Urothelium cell line (cell line): ENCODE measurements at places on chromosomes 16 and 17.

DNA sequence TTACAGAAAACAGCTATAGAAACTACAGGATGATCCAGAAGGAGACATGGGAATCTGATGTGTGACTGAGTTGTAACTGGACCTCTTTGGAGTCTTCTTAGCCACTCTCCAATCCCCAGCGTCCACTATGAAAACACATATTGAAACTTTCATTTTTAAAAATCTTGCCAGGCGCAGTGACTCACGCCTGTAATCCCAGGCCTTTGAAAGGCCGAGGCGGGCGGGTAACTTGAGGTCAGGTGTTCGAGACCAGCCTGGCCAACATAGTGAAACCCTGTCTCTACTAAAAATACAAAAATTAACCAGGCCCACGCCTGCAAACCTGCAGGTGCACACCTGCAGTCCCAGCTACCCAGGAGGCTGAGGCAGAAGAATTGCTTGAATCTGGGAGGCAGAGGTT lies 53.3 kb downstream of the HIC1 start:
- DNase-seq: no peak

- no peak for DNase-seq
These were observed 59.1 kb downstream of the OTOA start for GRCh38 chr16:21722771-21723455.

GRCh38 chr17:74317071-74317470 lies 9.0 kb upstream of the KIF19 start:
- DNase-seq: no peak

GRCh38 chr17:50647187-50647586 lies 12.5 kb downstream of the ABCC3 start:
- DNase-seq: no peak

DNA sequence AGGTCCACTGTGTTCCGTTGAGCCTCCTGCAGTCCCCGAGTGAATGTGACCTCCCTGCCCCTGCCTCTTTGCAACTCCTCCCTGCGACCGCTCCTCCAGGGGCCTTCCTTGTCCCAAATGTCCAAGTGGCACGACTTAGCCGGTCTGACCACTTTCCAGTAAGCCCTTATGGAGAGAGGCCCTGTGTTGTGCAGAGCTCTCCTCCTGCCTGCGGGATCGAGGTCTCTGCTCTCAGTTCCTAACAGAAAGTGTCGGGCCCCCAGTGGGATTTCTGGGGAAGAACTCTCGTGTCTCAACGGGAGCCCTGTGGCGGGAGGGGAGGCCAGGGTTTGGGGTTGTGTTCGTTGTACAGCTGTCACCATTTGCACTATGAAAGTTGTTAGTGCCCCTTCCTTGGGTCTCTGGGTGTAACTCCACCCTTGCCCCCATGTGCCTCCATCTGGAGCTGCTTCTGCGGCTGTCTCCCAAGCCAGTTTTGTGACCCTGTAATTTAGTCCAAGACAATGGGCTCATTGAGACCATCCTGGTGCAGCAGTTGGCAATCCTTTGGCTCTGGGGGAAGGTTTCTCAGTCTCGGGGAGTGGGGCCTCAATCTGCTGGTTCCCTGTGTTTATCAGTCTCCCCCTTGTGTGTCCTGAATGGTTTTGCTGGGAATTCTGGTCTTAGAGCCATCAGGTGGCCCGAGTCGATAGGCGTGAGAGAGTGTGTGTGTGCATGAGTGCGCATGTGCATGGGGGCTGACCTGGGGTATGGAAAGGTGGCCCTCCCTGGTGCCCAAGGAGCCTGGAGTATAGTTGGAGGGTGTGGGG lies 234.5 kb downstream of the SEC14L1 start:
- DNase-seq: no peak

DNA sequence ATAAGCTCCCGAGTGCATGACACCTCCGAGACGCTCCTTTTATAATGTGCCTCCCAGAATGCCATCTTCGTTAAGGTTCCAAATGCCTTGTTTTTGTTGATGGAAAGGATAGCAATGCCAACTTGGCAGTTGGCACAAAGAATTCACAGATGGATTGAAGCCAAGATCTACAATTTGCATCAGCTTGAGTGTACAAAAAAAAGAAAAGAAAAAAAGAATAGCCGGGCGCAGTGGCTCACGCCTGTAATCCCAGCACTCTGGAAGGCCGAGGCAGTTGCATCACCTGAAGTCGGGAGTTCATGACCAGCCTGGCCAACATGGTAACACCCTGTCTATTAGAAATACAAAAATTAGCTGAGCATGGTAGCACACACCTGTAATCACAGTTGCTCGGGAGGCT lies 7.6 kb downstream of the TBC1D16 start:
- no peak for DNase-seq

DNA sequence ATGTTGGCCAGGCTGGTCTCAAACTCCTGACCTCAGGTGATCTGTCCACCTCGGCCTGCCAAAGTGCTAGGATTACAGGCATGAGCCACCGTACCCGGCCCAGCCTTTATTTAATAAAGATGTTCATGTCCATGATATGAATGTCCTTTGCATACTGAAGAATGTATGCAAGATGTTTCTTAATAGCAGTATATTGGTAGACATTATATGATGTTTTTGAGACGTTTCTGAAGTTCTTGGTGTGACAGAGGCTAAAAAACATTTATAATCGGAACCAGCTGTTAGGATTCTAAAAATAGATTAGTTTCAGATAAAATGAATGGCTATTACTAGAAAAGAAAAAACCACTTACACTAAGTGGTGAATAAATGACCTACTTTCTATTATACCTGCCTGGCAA lies 11.8 kb downstream of the PDZD9 start:
- DNase-seq: no peak

DNA sequence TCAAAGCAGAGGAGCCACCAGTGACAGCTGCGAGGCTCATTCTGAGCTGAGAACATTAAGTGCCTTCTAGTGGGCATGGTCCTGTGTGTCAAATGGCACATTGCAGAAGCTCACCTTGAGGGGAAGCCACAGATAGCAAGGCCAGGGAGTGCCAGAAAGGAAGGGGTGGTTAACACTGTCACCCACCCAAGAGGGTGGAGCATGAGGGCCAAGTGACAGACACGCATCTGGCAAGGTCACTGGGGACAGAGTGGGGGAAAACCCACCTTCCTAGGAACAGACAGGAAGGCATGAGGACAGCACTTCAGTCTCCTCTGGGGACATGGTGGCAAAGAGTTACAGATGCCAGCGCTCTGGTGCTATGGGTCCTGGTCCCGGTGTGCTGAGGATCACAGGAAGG lies 22.1 kb downstream of the NUBP1 start:
- DNase-seq: no peak

GRCh38 chr16:23186171-23186570 lies 3.6 kb downstream of the SCNN1G start:
- DNase-seq: no peak

- DNase-seq: no peak
These were observed 109.5 kb upstream of the SIAH1 start for GRCh38 chr16:48494742-48495141.

DNA sequence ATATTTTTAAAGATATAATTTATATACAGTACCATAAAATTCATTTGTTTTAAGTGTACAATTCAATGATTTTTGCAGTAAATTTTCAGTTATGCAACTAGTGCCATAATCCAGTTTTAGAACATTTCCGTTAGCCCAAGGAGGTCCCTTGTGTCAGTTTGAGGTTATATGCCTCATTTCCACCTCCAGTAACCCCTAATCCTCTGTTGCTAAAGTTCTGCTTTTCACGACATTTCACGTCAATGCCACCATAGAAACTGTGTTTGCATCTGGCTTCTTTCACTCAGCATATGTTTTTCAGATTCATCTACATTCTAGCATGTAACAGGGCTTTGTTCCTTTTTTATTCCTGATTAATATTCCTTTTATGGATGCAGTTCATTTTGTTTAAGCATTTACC lies 42.4 kb upstream of the NUDT7 start:
- DNase-seq: no peak

DNA sequence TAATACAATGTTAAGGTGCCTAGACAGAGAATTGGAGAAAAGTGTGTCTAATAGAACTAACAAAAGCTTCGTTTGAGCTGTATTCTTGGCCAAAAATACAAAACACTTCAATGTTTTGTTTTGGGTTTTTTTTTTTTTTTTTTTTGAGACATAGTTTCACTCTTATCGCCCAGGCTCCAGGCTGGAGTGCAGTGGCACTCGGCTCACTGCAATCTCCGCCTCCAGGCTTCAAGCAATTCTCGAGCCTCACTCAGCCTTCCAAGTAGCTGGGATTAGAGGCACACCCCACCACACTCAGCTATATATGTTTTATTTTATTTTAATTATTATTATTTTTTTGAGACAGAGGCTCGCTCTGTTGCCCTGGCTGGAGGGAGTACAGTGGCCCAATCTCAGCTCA lies 38.3 kb upstream of the CARMIL2 start:
- no peak for DNase-seq

DNA sequence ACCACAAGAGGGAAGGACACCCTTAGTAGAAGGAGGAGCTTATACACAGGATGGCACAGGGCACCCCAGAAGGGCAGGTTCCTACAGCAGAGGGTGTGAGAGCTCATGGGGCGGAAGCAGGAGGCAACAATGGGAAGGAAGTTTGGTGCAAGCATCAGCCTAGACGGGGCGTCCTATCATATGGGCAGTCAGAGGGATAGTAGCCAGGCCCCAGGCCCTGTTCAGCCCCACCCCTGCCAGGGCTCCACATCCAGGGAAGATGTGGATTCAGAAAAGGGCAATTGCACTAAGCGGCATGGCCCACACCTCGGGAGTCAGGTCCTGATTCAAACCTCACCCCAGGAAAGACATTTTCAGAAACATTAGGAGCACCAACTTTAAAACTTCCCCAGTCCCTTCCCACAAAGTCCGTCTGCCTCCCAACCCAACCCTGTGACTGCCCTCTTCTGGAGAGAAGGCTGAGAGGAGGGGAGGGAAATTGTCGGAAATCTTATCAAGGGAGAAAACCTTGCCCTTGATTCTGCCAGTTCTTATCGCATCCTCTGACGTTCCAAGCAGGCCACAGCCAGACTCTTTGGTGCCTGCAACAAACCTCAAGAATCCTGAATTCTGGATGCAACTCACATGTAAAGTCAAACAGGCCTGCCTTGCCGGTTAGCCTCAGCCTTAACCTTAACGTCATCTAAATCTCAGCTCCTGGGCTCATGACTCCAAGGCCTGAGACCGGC lies 198.8 kb upstream of the CDH5 start:
- no peak for DNase-seq

- no peak for DNase-seq
These were observed 16.0 kb downstream of the MRC2 start for GRCh38 chr17:62643496-62643895.

GRCh38 chr17:67359960-67360791 lies 6.2 kb downstream of the PSMD12 start:
- DNase-seq: peak; percentile 17

DNA sequence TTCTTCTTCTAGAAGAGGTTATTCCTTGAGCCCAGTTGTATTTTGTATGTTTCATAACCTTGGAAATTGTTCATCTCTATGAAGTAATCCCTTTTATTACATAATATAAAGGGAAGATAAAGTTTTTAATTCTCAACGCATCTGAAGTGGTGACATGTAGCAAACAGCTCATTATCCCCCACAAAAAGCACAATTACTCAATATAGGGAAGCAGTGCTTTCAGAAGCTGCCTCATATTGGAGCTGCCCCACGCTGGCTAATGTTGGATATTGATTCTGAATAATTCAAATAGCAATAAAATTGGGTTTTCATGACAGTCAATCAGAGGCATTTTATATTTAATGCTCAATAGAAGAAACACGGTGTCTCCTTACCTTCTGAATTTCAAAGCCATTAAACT lies 604.3 kb upstream of the RBFOX1 start:
- DNase-seq: no peak

DNA sequence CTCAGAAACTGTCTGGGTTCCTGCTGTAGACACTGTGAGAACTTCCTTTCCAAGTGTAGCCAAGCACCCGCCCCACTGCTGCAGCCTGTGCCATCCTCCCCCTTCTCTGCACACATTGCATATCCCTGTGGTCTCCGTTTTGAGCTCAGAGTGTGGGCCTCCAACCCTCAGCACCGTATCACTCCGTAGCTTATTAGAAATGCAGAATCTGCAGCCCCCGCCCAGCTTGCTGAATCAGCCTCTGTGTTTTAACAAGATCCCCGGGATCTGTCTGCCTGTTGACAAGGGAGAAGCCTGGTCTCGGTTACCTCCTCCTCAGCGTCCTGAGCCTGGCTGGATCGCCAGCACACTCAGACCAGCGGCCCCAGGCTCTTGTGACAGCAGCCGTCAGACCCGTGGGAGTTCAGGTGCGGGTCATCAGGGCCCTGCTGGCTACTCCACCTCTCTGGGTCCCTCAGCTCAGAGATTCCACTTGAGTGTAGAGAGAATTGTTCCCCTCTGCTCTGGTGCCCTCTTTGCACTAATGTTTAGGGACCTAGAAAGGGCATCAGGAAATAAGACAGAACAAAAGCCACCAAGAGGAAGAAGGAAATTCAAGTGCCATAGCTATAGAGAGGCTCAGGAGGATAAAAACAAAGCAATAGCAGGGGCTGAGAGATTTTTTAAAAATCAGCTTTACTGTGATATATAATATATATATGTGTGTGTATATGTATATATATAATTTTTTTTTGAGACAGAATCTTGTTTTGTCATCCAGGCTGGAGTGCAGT lies 92.3 kb downstream of the PITPNC1 start:
- DNase-seq: no peak

GRCh38 chr17:77497578-77497934 lies 356.8 kb downstream of the SEC14L1 start:
- DNase-seq: no peak

- no peak for DNase-seq
These were observed 777.6 kb downstream of the KCNJ18 start for GRCh38 chr17:22469941-22470340.

GRCh38 chr17:7356756-7357155 lies 1.8 kb downstream of the TMEM95 start:
- no peak for DNase-seq

- peak; percentile 38 for DNase-seq
These were observed 1.4 kb downstream of the TRAF4 start for GRCh38 chr17:28744972-28745785.

DNA sequence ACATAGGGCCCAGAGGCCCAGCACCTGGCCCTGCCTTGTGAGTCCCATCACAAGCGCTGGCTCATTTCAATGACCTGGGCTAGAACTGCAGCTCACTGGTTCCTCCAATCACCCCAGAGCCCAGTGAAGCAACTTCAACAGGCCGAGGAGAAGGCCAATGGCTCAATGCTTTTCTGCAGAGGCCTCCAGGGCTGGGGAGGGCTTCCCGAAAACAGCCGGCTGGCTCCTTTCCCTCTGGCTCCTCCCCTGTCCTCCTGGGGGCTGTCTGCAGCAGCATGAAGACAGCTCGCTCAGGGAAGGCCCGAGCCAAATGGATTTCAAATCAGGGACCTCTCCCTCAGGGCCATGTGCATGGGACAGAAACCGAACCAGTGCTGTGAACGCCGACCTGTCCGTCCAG lies 121.6 kb downstream of the ZNF423 start:
- DNase-seq: no peak

GRCh38 chr17:1724869-1725641 lies 551 bp downstream of the WDR81 start:
- DNase-seq: no peak

- DNase-seq: no peak
These were observed 140.0 kb upstream of the IRX6 start for GRCh38 chr16:55184052-55184451.

GRCh38 chr17:72361892-72362291 lies 241.1 kb downstream of the SOX9 start:
- DNase-seq: peak; percentile 80
